ENCODE measurements at places on chromosomes 11 and 22. TPM values are rescaled to one million over a fixed set of nuclear protein-coding genes. Genes with fewer than 3 reads are reported as not detected.

GRCh38 chr11:103633068-103633788, 403.2 kb upstream of the DDI1 start:
- no peak for DNase-seq

The TUT1 gene
- total RNA-seq = 24.3 TPM

The VPREB1 gene
- not detected for total RNA-seq

The RNF141 gene
- 33.5 TPM for total RNA-seq

The MS4A4A gene
- total RNA-seq = 4.1 TPM

- DNase-seq = no peak
These were observed 26.4 kb downstream of the HIRA start for GRCh38 chr22:19405133-19405532.

- no peak for DNase-seq
These were observed 1.6 kb downstream of the CD59 start for GRCh38 chr11:33734441-33735270.
